Activated effector memory CD4-positive, alpha-beta T cell treated with Interleukin-2 at 50 U/mL for 16 hours (primary cell): ENCODE measurements at places on chromosomes 6 and 20.

GRCh38 chr6:166365221-166365620, 17.5 kb downstream of the MPC1 start:
- no peak for DNase-seq

- peak; percentile 4 for DNase-seq
Measured at GRCh38 chr20:44738813-44739477, 6.7 kb upstream of the KCNK15 start.

DNA sequence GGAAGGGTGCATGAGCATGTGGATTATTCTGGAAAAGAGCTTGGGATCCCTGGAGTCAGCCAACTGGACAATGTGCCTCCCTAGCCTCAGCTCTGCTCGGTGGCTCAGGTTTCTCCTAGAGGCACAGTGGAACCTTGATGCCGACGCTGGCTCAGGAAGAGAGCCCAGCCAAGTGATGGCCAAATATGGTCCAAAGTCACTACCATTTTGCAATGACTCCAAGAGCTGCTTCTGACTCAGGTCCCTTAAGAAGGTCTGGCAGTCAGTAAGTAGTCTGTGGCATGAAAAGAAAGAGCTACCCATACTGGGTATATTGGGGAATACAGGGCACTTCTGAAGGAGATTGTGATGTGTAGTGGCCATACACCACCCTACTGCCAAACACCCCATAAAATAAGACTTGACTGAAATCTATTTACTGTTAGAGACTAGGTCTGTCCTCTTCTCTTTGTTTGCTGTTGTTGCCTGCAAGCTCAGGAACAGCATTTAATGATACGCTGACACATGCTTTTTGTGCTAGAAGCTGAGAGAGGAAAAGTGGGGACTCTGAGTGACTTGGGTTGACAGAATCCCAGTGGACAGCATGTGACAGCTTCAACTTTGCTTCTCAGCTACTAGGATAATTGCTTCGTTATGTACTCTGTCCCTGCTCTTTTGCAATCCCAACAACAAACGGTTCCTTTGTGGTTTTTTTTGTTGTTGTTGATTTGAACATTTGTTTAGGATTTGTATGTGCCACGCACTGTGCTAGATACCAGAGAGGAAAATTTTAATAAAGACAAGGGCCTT, 30.3 kb upstream of the OGFRL1 start:
- DNase-seq: no peak

DNA sequence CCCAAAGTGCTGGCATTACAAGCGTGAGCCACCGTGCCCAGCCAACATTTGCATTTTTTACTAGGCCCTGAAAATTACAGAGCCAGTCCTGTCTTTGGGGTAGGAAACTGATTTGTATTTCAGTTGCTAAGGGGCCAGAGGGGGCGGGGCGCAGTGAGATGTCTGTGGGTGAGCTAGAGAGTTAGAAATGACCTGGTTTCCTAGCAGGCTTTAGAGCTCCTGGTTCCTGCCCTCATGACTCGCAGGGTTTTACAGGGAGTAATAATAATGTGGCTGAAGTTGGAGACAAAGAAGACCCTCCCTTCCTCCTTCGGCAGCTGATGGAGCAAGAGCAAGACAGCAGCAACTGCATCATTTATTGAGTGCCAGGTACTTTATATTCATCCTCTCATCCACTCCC, 131.5 kb downstream of the TFAP2C start:
- DNase-seq: no peak

DNA sequence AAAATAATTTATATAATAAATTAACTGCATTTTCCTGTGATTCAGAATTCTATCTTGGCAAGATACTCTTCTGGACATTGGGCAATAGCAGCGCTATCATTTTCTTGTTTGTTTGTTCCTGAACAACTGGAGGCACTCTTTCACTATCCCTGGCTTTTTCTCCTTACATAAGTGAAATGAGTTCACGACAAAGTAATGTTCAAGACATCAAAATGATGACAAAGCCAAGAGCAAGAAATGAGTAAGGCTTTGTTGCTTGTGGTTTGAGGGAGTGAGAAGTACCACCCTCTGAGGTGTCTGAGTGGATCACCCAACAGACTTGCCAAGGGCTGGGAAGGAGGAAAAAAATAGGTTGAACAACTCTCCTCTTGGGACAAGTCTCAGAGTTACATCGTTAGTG, 466.6 kb upstream of the JAG1 start:
- no peak for DNase-seq
